Stimulated activated CD4-positive, alpha-beta T cell treated with anti-CD3 and anti-CD28 coated beads, Interleukin-12 subunit alpha, Interleukin-12 subunit beta, amount 100 ng/mL, for 48 hours (primary cell): ENCODE measurements at places on chromosomes 7 and 10.

GRCh38 chr10:78764436-78764835 lies 304.3 kb upstream of the ZMIZ1 start:
- DNase-seq: no peak

DNA sequence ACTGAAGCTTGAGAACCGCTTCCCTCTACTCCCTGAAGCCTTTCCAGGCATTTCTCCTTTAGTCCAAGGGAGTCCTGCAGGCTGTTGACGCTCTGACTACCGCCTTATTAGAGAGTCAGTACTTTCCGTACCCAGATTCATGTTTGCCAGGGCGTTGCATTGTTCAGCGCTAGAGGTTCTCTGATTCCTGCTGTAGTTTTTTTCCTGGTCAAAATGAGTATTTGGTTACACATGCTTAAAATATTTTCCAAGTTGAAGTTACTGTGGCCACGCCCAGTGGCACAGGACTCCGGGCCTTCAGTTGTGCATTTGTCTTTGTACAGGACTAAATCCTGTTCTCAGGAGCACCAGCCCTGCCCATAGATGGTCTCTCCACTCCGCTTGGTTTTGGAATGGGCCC lies 7.9 kb downstream of the MTURN start:
- DNase-seq: no peak

DNA sequence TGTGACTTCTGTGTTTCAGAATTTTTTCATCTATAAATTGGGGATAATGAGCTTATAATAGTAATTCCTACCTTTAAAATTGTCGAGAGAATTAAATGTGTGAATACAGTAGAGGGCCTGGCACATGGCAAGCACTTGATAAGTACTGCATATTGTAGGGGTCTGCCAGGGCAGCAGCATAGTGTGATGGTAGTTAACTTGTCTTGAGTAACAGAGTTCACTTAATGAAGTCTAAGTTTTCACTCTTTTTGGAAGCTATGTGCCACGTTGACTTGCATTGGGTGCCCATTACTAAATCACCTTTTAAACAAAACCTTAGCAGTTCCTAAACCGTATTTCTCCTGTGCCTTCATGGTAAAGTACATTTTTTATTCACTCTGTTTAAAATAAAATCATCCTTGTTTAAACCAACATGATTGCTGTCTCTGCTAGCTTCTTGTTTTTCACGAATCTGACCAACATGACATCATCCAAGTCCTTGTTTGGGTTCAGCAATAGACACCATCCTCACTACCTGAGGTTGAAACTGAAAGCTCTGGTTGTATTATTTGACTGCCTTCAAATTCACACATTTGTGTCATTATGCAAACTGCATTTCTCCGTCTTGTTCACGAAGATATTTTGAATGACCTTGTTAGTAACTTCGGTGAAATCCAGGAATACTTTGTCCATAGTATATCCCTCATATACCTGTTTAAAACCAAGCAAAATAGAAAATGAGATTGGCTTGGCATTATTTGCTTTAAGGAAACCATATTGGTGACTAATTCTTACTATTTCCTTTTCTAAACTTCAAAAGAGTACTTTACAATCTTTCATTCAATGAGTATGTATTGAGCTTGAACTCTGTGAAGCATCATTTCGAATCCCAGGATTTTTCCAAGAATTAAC lies 340.2 kb downstream of the SUGCT start:
- no peak for DNase-seq

DNA sequence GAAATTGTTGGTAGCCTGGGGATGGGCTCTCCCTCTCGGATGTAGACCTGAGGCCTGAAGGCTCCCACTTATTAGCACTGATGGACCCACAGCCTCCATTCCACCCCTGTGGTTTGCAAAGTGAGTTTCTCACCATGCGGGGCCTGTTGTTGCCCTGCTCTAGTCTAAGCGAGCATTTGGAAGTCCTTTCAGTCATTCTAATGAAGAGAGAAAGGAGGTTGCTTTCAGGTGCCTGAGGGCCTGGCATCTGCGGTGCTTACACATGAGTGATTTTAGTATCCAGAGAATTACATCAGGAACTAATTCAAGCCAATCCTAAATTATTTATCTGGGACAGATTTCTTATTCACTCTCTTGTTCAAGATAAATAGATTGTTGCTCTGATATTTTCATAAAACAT lies 61.6 kb downstream of the NAMPT start:
- no peak for DNase-seq

- no peak for DNase-seq
Measured at GRCh38 chr10:17820943-17821342, 11.8 kb downstream of the MRC1 start.

DNA sequence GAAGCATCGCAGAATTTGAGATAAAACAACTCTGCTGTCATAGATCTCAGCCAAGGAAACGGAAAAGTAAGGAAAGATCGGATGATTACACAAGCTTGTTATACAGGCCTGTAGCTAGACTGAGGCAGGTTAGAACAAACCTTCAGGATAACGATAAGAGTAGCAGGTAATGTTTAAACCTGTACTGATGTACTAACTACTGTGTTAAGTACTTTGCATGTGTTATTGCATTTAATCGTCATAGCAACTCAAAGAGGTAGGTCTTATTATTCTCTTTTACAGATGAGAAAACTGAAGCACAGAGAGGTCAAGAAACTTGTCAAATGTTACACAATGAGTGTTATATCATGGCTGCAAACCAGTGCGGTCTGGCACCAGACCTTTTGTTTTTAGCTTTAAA lies 352.5 kb downstream of the GPAM start:
- no peak for DNase-seq

GRCh38 chr7:2276107-2276506 lies 34.1 kb downstream of the NUDT1 start:
- no peak for DNase-seq

GRCh38 chr10:44923611-44924010 lies 12.5 kb downstream of the TMEM72 start:
- DNase-seq: no peak

DNA sequence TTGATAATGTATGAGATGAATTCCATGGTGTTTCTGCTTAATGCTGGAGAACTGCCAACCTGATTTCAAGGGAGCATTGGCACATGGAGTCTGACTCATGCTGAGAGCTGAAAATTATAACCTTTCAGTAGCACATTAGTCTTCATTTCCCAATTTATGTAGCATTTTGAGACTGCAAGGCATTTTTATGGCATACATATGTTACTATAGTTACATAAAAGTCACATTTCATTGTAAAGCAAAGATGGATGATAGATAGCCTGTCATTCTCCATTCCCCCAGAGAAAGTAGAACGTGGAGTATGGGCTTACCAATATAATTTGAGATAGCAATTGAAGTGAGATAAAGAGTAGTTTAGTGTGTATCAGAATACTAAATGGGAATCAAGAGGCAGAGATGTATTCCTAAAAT lies 103.1 kb downstream of the SLC16A9 start:
- DNase-seq: no peak

DNA sequence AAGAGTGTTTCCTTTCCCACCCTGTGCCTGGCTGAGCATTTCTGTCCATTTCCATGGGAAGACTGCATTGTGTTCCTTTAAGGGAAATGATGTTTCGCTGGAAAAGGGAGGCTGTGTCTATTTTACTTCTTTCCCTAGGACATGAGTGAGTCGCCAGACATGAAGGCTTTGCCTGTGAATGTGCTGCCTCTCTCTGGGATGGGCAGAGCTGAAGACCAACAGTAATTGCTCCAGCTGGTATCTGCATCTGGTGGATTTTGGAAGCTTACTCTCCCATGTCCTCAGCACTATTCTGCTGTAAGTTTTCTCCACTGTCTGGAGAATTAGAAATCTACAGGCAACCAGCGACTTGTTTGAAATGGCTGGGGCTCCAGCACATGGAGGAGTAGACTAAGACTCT lies 264.6 kb upstream of the BMPER start:
- no peak for DNase-seq

DNA sequence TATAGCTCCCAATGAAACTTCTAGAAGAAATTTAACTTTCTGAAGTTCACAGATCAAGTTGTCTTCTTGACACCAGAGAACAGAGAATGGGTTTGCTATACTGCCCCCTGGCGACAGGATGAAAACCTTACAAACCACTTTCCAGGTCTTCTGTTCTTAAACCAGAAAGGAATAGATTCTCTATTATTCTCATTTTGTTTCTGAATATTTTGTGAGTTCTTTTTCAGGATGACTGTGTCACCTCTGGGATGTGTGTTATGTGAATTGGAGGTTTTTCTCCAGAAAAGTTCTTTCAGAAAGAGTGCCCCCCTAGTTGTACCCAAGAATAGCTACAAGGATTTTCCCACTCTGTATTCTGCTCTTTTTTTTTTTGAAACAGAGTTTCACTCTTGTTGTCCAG lies 6.3 kb downstream of the IFT22 start:
- peak; percentile 55 for DNase-seq
